ENCODE measurements at places on chromosomes 7 and 10. TPM values are rescaled to one million over a fixed set of nuclear protein-coding genes. Genes with fewer than 3 reads are reported as not detected.

The ACHE gene
- total RNA-seq = 30.9 TPM

DNA sequence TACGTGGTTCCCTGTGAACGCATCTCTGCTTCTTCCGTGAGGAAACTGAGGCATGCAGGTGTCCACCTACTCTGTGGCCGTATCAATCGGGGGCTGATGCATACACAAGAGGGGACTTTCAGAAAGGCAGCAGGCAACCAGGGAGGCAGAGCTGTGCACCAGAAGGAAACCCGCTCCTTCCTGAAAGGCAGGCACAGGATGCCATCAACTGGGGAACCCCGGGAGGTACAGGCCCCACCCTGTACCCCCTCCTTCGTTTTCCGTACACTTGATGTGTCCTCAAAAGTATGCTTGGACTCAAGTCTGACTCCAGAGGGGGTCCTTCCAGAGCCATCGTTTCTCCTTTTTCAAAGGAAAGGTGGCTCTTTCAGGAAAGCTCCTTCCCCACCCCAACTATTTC is 59.5 kb downstream of the ASB13 start:
- DNase-seq = no peak

GRCh38 chr10:33143160-33143728 is 185.2 kb upstream of the ITGB1 start:
- DNase-seq = no peak

The TMEM72 gene
- 0.21 TPM for total RNA-seq

DNA sequence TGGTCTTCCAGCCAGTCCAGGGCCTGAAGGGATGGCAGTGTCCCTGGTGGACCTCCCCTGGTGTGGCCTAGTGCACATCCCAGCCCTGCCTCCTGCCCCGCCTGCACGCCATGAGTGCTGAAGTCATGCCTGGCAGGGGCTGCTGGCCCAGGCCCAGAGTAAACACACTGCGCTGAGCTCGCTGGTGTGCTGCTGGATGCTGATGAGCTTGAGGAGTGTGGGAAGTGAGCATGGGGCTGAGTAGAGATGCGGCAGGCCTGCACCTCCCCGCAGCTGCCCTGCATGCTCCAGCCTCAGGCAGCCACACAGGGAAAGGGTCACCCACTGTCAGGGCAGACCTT is 43.2 kb downstream of the HTRA1 start:
- DNase-seq = peak; percentile 92

DNA sequence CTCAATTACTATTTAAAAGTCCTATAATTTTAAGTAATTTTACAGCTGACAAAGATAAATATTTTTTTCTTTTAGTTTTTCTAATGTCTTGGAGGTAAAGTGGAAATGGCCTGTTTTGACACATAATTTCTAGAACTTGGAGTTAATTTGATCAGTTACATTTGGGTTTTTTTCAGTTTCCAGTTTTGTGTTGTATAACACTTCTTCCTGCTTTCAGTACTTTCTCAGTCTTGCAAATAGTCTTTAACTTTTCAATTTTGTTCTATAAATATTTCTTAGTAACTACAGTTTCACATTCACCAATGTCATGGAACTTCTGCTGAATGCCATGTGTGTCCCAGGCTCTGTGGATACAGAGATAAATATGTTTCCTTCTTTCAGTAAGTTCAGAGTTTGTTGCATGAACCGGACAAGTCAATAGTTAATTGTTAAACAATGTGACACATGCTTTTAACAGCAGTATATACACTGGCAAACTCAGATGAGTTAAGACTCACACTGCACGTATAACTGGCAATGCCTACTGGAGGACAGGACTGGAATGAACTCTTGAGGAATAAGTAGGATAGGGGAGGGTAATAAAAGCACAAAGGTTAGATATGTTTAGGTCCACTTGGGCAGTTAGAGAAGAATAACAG is 4.6 kb downstream of the SHOC2 start:
- no peak for DNase-seq

The TNRC18 gene
- 44.7 TPM for total RNA-seq

The TAS2R3 gene
- total RNA-seq = 0.47 TPM

DNA sequence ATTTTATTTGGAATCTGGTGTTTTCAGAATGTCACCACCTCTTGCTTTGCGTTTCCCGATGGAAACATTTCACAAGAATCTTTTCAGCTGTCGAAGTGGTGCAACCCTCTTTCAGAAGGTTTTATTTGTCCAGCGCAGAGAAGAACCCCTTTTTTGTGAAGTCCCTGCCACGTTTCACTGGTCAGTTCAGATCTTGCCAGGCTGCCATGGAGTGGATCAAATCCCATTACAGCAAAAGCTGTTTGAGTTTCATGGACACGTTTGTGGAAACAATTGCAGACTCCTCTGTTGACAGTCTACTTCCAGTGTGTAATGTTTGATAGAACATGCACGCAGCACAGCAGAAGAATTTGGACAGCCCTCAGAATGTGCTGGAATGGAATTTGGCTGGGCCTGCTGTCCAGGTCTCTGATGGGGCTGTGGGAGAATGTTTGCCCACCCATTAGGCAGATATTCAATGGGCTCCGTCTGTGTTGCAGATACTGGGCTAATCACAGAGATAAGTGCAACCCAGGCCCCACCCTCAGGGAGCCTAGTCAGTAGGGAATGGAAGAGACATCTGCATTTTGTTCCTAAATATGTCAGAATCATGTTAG is 143.2 kb downstream of the GRK5 start:
- peak; percentile 35 for DNase-seq

GRCh38 chr7:74009719-74010118 is 18.3 kb upstream of the ELN start:
- DNase-seq = no peak

GRCh38 chr10:1553951-1554350 is 183.4 kb downstream of the ADARB2 start:
- no peak for DNase-seq

DNA sequence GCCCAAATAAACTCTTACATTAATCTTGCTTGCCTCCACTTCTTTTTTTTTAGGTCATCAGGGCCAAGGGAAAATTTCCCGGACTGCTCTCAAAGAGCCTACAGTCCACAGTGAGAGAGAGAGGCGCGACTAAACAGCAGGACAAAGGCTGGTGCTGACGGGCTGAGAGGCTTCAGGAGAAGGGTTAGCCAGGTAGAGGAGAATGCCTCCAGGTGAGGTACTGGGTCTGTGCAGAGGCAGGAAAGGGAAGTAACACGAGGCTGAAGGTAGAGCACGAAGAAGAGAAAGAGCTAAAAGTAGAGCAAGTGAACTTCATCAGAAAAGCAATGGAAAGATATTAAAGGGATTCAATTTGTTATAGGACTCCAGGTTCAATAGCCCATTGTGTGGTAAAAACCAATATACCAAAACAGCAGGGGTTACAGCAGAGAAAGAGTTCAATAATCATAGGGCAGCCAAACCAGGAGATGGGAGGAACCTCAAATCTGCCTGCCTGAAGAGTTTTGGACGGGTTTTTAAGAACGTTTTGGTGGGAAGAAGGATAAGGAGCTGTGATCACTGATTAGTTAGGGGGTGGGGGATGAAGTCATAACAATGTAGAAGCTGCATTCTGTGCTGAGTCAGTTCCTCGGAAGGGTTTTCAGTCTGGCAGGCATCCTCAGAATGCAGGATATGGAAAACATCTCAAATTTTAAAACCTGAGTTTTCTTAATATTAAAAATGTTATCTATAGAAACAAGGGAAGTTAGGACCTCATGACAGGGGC is 171.5 kb downstream of the AKR1D1 start:
- DNase-seq = no peak

- no peak for DNase-seq
These were observed 95.0 kb downstream of the CALD1 start for GRCh38 chr7:134874407-134874806.

DNA sequence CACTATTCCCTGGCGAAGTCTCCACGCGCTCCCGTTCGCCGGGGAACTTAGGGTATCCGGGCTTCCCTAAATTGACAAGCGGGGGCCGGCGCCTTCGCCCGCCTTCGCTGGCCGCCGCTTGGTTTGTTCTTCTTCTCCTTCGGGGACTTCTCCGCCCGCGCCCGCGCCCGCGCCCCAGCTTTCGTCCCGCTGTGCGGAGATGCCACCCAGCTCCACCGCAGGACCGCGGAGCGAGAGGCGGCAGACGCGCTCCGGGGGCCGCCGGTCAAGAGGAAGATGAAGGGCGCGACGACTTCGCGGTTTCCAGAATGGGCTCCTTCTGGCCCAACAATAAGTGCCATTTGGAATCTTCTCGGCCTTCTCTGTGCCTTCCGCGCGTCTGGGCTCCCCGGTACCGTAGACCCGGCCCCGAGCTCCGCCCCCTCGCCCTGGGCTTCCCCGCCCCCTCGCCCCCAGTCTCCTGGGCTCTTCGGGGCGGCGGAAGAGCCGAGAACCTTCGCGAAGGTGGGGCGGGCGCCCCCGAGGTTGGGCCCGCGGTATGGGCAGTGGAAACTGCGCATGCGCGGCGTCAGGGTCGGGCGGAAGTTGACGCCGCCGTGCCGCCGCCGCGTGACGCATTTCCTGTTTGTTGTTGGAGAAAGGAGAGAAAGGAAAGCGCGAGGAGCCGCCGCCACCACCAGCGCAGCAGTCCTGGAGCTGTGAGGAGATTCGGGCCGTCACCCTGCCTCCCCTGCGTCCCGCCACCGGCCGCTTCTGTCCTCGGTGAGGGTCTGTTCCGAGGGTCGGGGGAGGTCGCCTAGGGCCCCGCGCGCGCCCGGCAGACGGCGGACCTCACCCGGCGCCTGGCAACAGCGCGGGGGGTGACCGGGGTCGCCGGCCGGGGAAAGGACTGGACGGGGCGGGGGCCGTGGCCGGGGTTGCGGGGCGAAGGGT is at the start of gene DNAJB6:
Gene DNAJB6 (plus strand): TSS at position 622 of the 933 bp plus-strand sequence. CDS start 21,569 bp downstream, outside the sequence.
- peak; percentile 96 for DNase-seq

- peak; percentile 80 for DNase-seq
These were observed 48.6 kb upstream of the PPIF start for GRCh38 chr10:79298403-79299244.

DNA sequence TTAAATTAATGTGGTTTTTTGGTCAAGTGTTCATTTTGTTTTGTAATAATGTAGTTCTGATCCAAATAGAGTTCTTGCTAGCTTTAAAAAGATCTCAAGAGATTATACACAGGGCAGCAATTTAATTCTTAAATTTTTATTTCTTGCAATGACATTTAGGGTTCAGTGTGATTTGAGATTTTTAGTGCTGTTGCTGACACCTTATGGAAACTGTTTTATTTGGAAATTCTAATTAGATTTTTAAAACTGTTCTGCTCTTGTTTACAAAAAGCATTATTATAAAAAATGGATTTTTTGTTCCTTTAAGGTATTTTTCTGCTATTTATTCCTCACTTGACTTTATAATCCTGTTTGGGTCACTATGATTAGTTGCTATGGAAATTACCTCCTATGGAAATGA is 72.1 kb downstream of the RTKN2 start:
- no peak for DNase-seq

DNA sequence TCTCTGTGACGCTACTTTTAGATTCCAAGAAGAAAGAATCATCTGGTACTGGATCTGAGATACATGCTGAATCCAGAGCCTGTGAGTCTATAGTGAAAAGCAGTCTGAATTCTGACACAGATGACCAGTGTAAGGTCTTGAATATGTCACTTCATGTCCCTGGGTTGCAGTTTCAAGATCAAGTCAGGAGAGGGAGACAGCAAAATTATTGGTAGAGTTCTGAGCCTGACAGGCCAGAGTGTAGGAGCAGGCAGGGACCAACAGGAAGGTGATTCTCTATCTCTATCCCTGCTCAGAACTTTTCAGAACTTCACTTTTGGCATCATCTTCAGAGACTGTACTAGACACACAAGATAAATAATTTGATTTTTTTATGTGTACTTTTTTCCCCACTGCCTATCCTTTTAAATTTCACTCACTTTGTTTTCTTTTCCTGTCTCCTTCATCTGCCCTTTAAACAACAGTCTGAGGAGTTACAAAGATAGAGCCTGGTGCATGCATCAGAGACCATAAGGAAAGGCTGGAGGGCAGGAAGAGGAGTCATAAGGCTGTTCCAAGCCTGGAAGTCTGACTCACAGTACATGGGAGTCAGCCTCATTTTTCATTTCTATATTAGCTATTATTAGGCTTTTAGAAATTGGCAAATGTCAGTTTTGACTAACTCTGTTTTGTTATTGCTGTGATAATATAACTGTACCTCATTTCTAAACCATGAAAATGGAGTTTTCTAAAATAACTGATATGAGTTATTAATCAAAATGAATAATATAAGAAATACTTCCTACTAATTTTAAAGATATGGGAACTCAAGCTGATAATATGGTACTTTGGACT is 120.2 kb upstream of the TMEM229A start:
- DNase-seq = no peak

The SLC18A3 gene
- not detected for total RNA-seq

DNA sequence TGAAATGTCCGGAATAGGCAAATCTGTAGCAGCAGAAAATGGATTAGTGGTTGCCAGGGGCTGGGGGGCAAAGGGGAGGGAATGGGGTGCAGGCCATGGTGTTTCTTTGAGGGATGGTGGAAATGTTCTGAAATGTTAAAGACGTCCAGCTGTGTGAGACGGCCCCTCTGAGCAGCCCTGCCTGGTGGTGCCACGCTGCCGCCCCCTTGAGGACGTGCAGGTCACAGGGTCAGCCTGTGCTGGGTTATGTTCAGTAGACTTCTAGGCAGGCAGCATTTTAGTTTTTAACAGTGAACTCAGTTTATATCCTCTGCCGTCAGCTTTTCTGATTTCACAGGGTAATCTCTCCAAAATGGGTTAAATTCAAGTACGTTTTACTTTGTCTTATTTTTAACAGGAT is 9.4 kb downstream of the NUB1 start:
- DNase-seq = no peak

DNA sequence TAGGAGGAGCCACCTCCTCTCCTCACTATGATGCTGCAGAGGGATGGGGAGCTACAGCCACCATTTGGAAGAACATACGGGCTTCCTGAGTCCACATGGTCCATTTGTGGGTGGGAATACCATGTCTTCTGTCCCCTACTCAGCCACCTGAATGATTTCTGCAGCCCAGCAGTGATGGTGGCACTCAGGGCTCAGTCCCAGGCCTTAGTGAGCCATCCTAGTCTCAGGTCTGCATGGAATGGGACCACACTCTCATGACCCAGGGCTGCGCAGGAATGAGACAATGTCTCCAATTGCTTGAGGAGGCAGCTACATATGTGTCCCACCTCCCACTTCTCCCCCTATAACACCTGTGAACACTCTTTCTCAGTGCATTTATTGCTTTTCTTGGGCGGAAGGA is 4.8 kb downstream of the SFTPA1 start:
- DNase-seq = no peak

DNA sequence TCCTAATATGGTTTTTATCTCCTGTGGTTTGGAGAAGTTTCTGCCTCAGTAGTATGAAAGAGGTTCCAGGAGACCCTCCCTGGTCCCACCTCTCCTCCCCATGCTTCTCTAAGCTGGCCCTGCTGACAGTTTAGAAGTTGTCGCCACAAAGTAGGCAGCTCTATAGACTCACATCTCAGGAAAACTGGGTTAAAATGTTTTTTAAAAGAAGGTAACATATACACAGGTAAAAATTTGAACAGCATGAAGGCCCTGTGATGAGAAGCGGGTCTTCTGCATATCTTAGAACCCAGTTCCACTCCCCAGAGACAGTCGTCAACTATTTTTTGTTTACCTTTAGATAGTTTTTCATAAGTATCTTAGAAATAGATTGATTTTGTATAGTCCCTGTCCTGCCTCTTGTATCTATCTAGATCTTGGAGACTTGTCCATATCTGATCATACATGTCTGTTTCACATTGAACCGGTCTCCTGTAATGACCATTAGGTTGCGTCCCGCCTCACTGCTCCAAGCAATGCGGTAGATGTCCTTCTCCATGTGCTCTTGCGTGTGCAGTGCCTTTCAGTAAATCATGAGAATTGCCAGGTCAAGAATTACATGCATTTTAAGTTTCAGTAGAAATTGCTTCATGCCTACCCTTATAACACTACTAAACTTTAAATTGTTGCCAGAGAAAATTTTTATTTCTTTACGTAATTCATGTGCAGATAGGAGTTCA is 2.2 kb downstream of the DUSP5 start:
- DNase-seq = no peak
